ENCODE measurements at places on chromosomes 1 and 21. TPM values are rescaled to one million over a fixed set of nuclear protein-coding genes. Genes with fewer than 3 reads are reported as not detected.

DNA sequence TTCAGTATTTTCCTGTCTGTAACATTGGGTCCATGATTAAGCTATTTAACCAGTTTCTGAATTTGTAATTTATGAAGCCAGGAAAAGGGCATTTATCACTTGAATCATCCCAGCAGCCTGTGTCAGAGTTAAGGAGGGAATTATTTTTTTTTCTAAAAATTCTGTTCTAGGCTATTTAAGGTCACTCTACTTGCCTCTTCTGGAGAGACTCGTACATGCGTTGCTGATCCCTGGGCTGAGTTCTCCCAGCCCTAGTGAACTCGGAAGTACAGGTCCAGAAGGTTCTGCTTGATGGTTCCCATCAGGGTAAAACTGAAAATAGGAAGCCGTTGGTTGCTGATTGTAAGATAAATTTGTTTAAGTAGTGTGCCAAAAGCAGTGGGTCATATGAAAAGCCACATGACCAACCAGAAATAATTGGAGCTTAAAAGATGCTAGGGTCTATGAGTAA is 90.7 kb downstream of the GPR88 start:
- no peak for DNase-seq

DNA sequence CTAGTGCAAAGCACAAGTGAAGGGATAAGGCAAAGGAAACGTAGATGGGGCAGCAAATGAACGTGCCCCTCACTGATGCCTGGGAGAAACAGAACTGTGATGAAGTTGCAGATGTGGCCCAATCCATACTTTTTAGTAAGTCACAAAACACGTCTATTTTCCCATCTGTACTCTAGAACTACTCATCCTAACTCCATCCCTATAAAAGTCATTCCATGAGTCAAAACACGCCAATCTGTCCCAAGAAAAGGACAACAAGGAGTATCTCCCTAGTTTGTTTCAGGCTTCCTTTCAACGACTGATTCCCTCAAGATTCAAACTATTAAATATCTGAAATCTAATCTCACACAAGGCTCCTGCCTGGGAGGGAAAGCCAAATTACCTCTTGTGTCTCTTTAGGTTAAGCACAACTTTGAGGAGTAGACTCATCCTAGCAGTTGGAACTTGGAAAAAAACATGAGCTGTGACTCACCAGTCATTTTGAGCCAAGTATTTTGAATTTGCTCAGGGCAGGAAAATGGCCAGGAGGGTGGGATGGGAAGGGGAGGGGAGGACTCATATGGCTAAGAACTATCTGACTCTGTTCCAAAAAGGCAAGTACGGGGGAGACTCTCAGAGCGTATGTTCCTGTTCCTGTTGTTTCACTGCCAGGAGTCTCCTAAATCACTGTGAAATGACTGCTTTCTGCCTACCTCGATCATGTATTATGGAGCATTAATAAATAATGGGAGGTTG is 214.5 kb upstream of the CAMK1G start:
- DNase-seq, result peak; percentile 53

DNA sequence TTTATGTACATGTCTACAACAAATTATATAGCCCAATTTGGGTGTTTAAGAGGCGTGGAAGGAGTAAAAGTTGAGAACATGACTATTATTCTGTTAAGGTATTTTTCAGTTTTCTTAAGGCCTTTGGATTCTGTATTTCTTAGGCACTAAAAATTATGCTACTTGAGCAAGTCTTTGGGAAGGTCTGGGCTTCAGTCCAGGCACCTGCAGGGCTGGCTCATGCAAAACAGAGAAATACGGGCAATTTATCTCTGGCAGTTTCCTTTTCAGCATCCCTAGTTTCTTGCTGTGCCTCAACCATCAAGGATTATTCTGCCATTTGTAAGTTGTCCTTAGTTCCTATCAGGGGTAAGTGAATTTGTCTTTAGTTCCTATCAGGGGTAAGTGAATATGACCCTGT is 358.8 kb upstream of the B3GALT2 start:
- DNase-seq, result no peak

DNA sequence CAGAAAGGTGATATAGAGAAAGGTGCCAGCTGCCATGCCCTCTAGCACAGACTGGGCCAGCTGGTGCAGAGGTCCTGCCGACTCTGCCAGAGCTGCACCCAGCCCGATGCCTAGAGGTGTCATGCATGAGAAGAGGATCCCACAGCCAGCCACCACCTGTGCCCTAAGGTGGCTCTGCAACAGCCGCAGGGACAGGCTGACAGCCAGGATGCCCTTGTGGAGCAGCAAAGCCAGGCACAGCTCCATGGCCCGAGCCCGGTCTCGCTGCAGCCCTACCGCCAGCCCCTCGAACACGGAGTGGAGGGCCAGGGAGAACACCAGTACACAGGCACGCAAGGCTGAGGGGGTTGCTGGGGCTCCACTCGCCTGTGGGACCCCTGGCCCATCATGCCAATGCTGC is 1.8 kb upstream of the CRTC2 start:
- DNase-seq, result no peak

Gene TNFSF4
- total RNA-seq, result 0.21 TPM

Gene UBE2U
- 0.17 TPM for total RNA-seq

Gene TMEM240
- not detected for total RNA-seq

Gene NEXN
- total RNA-seq, result 2.4 TPM

Data from H4 (cell line).